ENCODE measurements at places on chromosomes 6 and 20.

GRCh38 chr6:15027472-15027871, 218.4 kb upstream of the JARID2 start:
- no peak for DNase-seq

DNA sequence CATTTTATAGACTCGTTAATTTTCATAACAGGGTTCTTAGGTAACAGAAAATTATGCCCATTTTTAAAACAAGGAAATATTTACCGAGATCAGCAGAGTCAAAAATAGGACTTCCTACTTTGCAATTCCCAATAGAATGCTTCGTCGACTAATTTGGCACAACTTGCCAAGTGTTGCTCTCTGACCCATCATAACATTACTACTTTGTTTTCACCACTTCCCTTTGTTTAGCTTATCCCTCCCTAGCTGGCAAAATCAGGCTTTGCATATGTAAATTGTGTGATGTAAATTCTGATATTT, 914 bp upstream of the RANBP9 start:
- no peak for DNase-seq

- DNase-seq, result no peak
These were observed 102.8 kb downstream of the PREP start for GRCh38 chr6:105300090-105300489.

DNA sequence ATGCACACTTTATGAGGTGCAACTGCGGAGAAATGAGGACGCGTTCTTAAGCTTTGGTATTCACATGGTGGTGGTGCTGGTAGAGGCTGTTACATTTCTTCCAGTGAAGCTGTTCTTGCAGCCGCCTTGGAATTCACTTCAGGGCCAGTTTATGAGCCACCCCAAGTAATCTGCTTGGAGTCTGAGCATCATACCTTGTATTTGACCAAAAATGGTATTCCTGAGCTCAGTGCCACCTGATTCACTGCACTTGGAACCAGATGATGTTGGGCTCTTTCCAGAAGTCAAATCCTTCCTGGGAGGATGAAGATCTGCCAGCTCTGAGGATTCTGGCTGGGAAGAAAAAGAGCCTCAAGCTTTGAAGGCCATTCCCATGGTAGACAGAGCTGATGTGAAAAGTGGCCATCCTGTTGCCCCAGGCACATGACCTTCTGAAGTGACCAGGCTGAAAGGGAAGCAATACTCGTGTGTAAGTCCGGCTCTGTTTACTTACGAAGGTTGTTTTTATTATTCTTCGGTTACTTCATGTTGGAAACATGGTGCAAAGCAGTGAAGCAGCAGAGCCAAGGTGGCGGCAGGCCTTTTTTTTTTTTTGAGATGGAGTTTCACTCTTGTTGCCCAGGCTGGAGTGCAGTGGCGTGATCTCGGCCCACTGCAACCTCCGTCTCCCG, 7.7 kb downstream of the MANBAL start:
- no peak for DNase-seq

- no peak for DNase-seq
These were observed 156.4 kb downstream of the ASCC3 start for GRCh38 chr6:100724696-100725095.

All from mesothelial cell of epicardium (in vitro differentiated cells).